ENCODE measurements at places on chromosomes 6 and 20. TPM values are rescaled to one million over a fixed set of nuclear protein-coding genes. Genes with fewer than 3 reads are reported as not detected.
A peak's percentile ranks its signal among the peaks of the same experiment; 100 is the strongest.

The LTA gene
- total RNA-seq = not detected

The HLA-DMB gene
- 4.5 TPM for total RNA-seq

The OPN5 gene
- total RNA-seq = not detected

- DNase-seq = no peak
These were observed 14.0 kb upstream of the LOC128125822 start for GRCh38 chr6:63558278-63558677.

- no peak for DNase-seq
These were observed 48.1 kb downstream of the DUSP22 start for GRCh38 chr6:340186-340955.

GRCh38 chr20:24633521-24633920 is 164.1 kb downstream of the SYNDIG1 start:
- no peak for DNase-seq

- DNase-seq = peak; percentile 57
These were observed 417 bp downstream of the NFATC2 start for GRCh38 chr20:51542033-51542570.

DNA sequence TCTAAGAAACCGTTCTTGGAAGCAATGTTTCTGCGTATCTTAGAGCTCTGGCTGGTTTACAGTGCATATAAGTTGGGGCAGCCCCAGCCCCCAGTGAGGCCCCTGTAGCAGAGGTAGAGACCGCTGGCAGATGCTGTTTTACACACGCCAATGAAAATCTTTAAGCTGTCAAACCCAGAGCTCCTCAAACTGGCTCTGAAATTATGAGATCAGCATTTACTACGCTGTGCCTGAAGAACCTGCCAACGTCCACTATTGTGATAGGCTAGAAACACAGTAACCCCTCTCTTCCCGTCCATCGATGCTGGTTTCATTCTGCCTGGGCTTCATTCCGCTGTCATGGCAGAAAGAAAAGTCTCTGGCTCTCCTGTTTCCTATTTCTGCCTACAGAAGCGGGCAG is 160.6 kb downstream of the SMOC2 start:
- no peak for DNase-seq

GRCh38 chr6:141848029-141848890 is 284.5 kb upstream of the GJE1 start:
- DNase-seq = no peak

All from neural progenitor cell (in vitro differentiated cells).